ENCODE measurements at places on chromosomes 6 and 20.

- DNase-seq, result no peak
Measured at GRCh38 chr6:159061805-159062563, 17.2 kb upstream of the TAGAP start.

DNA sequence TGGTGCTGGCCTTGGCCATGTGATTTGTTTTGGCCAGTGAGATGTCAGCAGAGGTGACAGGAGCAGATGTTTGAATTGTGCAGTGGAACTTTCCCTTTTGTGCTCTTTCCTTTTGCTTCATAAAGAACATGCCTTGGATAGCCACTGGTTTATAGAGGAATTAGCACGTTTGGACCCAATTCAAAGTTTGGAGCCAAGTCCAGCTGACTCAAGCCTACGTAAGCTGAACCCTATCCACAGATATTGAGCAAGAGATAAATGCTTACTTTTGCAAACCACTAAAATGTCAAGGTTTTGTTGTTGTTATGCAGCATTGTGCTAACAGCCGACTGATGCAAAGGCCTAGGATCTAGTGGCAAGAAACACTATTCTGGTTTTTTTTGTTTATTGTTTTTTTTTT is 230.9 kb upstream of the CITED2 start:
- DNase-seq, result no peak

- DNase-seq, result no peak
Measured at GRCh38 chr6:36455486-36456027, 12.8 kb downstream of the KCTD20 start.

GRCh38 chr6:13846841-13847240 is 32.5 kb upstream of the MCUR1 start:
- no peak for DNase-seq

- DNase-seq, result no peak
Measured at GRCh38 chr6:154318721-154319120, 37.9 kb downstream of the IPCEF1 start.
